ENCODE measurements at places on chromosomes 2 and 18. TPM values are rescaled to one million over a fixed set of nuclear protein-coding genes. Genes with fewer than 3 reads are reported as not detected.

- H3K27me3 ChIP-seq, result no peaks in the 10 kb centered on the region
- H3K4me3 ChIP-seq, result no peak overlapping the region
- no peak overlapping the region for H3K27ac ChIP-seq
- H3K36me3 ChIP-seq, result no peaks in the 10 kb centered on the region
- H3K4me1 ChIP-seq, result no peaks in the 10 kb centered on the region
These were observed 226.1 kb upstream of the REV1 start for GRCh38 chr2:99715956-99716355.

GRCh38 chr2:7007488-7007845 lies 90.3 kb downstream of the RNF144A start:
- H3K27ac ChIP-seq, result peak overlapping the region; percentile 15
- peaks cover 37% of the 10 kb centered on the region for H3K4me1 ChIP-seq
- H3K27me3 ChIP-seq, result no peaks in the 10 kb centered on the region
- H3K4me3 ChIP-seq, result peak overlapping the region; percentile 43
- H3K36me3 ChIP-seq, result no peaks in the 10 kb centered on the region

GRCh38 chr2:119483395-119483753 lies 40.9 kb downstream of the SCTR start:
- no peak overlapping the region for H3K4me3 ChIP-seq
- no peaks in the 10 kb centered on the region for H3K36me3 ChIP-seq
- no peaks in the 10 kb centered on the region for H3K4me1 ChIP-seq
- H3K27me3 ChIP-seq, result peaks cover 12% of the 10 kb centered on the region
- no peak for DNase-seq

GRCh38 chr2:37457401-37457901 lies 113.0 kb downstream of the QPCT start:
- DNase-seq, result no peak
- H3K4me3 ChIP-seq, result no peak overlapping the region
- H3K27ac ChIP-seq, result peak overlapping the region; percentile 78
- no peaks in the 10 kb centered on the region for H3K27me3 ChIP-seq
- no peaks in the 10 kb centered on the region for H3K36me3 ChIP-seq

Gene GPR155
- total RNA-seq, result 3.6 TPM
